ENCODE measurements at places on chromosomes 13 and 19.

DNA sequence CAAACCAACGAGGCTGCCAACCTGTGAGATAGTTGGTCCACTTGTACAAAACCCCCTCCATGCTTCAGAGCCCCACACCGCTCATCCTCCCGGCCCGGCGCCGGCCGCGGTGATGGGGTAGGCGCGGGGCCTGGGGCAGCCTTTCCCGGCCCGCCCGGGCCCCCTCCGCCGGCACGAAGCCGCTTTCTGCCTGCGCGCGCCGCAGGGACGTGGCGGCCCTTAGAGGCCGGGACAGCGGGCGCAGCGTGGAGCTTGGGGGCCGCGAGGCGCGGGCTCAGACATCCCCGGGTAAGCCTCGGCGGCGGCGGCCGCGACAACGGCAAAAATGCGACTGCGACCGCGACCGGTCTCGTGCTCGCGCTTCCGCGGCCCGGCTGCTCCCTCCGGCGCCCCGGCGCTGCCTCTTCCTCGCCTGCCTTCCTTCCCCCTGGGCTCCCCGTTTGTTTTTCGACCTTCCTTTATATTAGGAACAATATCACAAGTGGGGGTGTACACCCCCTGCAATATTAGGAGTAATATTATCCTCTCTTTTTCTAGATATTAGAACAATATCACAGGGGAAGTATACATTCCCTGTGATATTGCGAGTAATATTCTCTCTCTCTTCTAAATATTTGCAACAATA is 53.9 kb upstream of the CEACAM21 start:
- no peak for DNase-seq

DNA sequence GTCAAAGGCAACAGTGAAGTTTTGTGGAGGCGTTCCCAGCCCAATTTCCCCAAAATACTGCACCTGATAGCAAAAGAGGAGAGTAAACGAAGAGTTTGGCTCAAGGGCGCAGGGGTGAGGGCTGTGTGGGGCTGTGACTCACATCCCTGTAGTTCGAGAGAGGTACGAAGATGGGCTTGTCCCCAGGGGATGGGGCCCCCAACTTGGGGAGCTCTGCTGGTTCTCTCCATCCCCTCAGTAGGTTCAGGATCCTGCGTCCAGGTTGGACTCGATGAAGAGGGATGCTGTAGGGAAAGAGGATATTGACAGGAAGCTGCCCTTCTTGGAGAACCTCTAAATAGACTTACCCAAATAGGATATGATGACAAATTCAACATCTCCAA is 3.4 kb downstream of the NAPSA start:
- no peak for DNase-seq

DNA sequence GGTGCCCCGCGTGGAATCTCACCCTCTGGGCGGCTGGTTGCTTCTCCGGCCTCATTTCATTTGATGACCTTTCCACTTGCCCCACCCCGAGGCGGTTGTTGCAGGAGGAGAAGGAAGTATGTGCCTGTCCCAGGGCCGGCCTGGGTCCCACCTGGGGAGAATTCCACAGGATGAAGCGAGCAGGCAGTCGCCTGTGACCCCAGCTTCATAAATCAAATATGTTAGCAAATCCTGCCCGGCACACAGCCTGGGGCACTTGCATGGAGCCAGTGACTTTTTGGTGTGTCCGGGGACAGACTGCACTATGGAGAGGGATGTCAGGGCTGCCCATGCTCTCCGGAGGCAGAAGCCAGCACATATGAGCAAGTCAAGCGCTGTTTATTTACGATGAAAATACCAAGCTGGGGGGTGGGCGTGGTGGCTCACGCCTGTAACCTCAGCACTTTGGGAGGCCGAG is 19.7 kb upstream of the ZBTB7A start:
- no peak for DNase-seq

GRCh38 chr13:46369506-46370277 is 17.4 kb downstream of the RUBCNL start:
- peak; percentile 11 for DNase-seq

DNA sequence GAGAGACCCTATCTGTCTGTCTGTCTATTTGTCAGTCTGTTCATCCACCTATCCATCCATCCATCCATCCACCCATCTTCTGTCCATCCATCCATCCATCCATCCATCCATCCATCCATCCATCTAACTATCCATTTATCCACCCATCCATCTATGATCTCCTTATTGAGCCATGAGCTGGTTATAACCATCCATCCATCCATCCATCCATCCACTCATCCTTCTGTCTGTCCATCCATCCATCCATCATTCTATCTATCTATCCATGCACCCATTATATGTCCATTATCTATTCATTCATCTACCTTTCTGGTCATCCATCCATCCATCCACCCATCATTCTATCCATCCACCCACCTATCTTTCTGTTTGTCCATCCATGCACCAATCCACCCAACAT is 44.6 kb downstream of the NWD1 start:
- no peak for DNase-seq

- DNase-seq: peak; percentile 65
Observed at GRCh38 chr19:7799640-7800355, 30.2 kb upstream of the EVI5L start.

- DNase-seq: peak; percentile 38
Observed at GRCh38 chr13:113083402-113084061, 22.1 kb upstream of the F7 start.

GRCh38 chr19:6374161-6374709 is 1.5 kb downstream of the PSPN start:
- DNase-seq: no peak

DNA sequence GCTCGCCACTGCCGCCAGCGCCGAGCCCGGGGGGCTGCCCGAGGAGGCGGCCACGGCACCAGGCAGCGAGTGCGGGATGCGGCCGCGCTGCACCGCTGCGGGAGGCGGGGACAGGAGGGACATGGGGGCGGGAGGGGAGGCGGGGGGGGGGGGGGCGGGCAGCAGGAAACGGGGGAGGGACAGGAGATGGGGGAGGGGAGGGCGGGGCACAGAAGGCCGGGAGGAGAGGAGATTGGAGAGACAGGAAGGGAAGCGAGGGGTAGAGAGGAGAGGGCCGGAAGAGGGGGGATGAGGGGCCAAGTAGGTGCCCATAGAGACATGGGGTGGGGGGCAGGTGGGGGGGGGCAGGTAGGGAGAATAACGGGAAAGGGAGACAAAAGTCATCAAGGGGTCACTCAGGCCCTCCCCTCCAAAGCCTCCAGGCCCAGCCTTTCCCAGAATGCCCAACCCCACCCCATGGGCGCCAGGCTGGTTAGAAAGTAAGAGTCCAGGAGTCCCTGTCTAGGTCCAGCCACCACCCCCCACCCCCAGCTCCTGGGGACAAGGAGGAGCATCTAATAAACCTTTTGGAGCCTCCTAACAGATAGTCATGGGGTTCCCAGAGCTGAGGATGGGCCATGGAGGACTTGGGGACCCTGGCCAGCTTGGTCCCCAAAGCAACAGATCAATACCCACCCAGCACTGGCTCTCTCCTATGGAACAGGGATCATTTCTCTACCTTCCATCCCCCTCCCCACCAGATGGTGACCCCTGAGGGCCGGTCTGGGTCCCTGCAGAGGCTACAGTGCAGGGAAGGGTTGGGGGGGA is 9.5 kb downstream of the NR2F6 start:
- DNase-seq: no peak

GRCh38 chr13:21837841-21838551 is 167.1 kb downstream of the FGF9 start:
- DNase-seq: no peak

- no peak for DNase-seq
Observed at GRCh38 chr19:14494910-14495671, 836 bp downstream of the GIPC1 start.

DNA sequence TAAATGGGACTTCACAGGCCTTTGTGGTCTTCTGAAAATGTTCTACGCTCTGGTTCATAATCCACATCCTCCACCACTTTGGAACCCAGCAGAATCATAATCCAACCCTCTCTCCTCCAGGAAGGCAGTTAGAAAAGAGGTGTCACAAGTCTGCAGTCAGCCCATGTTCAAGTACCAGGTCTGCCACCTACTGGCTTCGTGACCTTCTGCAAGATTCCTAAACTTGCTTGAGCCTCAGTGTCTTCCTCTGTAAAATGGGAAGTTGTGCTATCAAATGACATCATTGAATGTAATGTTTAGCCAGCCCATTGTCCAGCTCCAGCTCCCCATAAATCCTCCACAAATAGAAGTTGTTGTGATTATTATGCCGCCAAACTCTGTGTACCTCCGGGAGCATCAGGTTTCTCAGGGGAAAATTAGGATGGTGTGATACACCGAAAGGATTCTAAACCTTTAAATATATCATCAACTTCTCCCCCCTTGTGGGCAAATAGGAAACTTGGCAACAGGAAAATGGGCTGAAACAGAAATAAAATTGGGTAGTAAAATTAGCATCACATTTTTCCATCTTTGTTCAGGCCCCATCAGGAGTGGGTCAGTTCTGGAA is 109.7 kb downstream of the NUFIP1 start:
- DNase-seq: peak; percentile 63

- DNase-seq: no peak
Observed at GRCh38 chr19:10587022-10587838, at the start of gene AP1M2. Gene AP1M2 (minus strand): TSS chr19:10587312. CDS start chr19:10587231, 81 bp downstream.

GRCh38 chr13:47119575-47120235 is 222.9 kb upstream of the HTR2A start:
- DNase-seq: no peak

- DNase-seq: no peak
Observed at GRCh38 chr13:85930108-85930507, 130.9 kb upstream of the SLITRK6 start.

GRCh38 chr13:66673401-66673800 is 556.7 kb downstream of the PCDH9 start:
- peak; percentile 34 for DNase-seq

DNA sequence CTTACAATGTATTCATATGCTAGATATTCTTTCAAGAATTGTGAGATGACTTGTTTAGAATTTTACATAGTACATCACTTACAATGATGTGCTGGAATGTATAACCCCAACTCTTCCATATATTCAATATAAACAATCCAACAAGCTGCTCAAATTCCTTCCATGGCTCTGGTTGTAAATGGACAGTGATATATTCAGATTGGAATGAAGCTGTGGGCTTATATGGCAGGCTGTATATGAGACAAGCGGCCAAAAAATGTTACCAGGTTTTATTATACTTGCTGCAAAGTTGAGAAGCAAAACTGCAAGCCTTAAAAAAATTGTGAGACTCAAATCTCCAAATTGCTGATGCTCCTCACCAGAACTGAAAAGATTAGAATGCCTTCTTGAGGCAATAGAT is 83.6 kb upstream of the KLF12 start:
- no peak for DNase-seq

DNA sequence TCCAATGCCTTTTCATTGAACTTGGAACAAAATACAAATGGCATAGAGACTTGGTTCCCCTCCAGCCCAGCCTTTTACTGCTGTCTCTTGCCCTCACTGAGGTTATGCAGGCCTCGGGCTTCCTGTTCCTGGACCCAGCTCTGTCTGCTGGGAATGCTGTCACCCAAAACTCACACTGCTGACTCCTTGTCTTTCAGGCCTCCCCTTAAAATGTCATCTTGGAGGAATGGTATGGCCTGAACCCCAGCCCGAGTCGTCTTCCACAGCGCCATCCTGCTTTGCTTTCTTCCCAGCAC is 9.7 kb upstream of the ANKRD10 start:
- DNase-seq: no peak

Measured in HT1080 (cell line).